ENCODE measurements at places on chromosomes 4 and X.
A peak's percentile ranks its signal among the peaks of the same experiment; 100 is the strongest.

DNA sequence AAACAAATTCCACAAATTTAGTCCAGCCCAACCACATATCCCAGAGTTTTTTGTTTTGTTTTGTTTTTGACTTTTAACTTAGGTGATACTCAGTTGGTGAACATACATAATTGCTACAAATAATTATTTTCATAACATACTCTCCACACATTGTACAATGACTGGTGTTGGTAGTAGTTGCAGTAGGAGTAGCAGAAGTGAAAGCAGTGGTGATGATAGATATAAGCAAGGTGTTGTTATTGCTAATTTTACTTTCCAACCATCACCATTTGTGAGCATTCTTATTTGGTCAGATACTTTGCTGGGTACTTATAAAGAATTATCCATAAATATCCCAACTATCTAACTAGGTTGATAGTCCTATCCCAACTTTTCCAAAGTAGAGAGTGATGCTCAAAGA lies 47.3 kb downstream of the ARHGAP24 start:
- DNase-seq: no peak

- DNase-seq: peak; percentile 12
Measured at GRCh38 chr4:7348946-7349900, 85.5 kb downstream of the PSAPL1 start.

GRCh38 chr4:126081336-126081735 lies 766.6 kb downstream of the FAT4 start:
- no peak for DNase-seq

- DNase-seq: no peak
Measured at GRCh38 chr4:53116954-53117353, 248.9 kb downstream of the SCFD2 start.

DNA sequence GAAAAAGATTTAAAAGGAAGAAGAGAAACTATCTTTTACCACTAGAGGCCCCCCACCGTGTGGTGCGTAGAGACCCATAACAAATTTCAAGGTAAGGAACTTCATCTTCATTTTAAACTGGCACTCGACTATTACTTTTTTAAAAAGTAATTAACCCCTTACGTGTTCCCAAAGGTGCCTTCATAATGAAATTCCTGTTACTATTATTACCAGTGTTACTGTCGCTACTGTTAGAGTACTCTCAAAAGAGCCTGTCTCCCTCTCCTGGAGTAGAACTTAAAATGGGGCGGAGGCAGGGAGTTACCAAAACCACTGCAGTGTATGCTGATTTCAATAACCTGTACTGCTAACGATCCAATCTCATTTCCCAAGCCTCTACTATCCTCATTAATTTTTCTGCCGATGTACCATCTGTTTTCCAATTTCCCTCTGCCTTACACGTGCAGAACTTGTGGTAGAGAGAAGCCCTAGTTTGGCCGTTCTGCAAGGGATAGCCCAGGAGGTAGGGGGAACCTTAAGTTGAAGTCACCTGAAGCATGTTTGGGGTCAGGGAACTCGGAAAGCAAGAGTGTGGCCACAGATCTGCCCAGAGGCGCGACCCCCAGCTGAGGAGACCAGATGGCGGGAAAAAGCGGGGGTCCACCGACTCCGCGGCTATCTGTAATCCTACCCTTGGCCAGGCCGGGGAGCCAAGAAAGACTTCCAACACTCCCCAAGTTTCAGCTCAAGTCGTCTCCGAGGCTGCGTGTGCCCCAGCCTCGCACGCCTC lies 720 bp upstream of the STK26 start:
- no peak for DNase-seq

DNA sequence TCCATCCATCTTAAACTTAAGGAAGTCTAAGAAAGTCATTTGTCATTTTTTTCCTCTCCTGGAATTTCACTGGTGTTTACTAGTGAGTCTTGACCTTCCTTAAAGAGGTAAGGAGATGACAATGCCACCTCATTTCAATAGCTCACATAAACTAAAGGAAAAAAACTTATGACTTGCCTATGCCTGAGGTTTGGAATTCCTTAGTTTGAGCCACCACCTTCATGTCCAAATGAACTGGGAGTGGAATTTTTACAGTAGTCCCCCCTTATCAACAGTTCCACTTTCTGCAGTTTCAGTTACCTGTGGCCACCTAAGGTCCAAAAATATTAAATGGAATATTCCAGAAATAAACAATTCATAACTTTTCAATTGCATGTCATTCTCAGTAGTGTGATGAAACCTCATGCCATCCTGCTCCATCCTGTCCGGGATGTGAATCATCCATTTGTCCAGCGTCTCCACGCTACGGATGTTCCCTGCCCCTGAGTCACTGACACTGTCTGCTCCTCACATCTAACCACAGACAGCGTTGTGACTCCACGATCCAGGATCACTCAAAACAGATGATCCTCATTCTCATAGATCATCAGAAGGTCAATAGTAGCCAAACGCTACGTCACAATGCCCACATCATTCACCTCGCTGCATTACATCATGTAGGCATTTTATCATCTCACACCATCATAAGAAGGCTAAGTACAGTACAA lies 177.4 kb downstream of the SH3KBP1 start:
- DNase-seq: peak; percentile 87

GRCh38 chrX:20500171-20500865 lies 233.6 kb upstream of the RPS6KA3 start:
- DNase-seq: no peak

DNA sequence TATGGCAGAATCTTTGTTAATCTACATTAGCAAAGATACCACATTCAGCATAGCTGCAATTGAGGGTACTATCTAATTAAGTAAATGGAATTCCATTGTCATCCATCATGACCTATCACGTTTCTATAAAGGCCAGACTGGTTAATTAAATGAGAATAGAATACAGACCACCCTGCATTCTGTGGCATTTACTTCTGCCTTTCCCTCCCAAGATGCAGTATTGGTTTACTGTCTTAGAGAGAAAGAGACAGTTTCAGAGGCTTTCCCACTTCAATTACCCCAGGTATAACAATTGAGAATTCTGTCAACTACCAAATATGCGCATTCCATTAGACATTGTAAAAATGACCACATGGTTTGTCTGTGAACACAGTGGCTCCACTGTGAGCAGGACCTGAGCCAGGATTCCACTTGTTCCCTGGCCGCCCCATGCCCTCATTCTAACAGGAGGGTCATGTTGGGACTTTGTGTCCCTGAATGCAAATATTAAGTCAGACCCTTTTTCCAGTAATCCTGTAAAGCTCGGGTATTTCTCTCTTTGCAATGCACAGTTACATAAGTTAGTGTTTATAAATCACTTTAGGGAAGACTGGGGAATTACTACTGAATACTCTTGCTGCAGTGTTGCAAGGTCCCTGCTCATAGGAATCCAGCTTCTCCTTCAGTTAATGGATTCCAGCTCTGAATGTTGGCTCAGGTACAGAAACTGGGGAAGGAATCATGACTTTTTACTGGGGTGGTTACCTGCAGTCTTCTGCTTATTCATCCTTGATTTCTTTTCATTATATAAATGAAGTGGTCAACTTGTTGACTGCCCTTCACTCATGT lies 261.0 kb downstream of the PDGFC start:
- no peak for DNase-seq

- no peak for DNase-seq
Measured at GRCh38 chr4:78460368-78460767, 91.2 kb upstream of the ANXA3 start.

DNA sequence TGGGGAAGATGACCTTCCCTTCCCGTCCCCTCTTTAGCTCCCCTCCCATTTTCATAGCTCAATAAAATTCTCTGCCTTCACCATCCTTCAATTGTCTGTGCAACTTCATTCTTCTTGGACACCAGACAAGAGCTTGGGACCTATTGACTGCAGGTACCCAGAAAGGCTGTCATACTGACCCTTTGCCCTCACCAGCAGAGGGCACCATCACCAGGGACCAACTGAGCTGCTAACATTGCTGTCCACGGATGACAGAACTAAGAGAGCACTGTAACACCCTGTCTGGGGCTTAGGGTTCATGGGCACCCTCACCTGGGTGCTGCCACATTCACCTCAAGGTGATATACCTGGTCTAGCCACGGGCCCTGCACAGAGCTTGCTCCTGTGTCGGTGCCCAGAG lies 141.3 kb upstream of the VCX3B start:
- no peak for DNase-seq

DNA sequence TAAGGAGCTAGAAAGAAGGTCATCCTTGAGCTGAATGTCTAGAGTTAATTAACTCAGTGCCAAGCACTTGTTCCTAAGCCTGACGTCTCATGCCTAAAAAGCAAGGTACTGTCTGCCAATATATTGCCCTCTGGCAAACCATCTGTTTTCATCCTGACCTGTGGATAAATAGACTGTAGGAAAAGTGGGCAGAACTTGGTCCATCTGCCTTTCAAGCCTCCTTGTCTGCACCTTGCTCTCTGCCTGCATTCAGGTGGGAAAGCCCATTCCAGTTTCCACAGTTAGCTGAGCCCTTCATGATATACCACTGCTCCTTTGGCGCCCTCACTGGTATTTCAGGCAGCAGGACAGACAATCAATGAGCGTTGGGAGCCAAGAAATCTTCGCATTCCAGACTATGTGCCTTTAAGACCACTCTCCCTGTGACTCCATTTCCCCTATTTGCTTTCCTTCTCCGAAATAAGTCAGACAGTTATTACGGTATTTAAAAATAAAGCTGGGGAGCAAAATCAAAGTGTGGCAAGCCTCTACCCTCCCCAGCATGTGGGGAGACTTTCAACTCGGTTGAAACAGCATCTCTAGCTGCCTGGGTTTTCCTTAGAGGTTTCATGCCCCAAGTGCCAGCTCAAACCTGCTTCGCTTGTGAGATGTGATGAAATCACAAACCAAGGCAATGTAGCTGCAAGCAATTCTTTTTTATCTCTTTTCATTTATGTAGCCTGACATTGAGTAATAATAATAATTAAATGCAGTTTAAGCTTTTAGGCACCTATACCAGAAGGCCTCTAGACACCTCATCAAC lies 2.5 kb upstream of the CCDC149 start:
- no peak for DNase-seq

DNA sequence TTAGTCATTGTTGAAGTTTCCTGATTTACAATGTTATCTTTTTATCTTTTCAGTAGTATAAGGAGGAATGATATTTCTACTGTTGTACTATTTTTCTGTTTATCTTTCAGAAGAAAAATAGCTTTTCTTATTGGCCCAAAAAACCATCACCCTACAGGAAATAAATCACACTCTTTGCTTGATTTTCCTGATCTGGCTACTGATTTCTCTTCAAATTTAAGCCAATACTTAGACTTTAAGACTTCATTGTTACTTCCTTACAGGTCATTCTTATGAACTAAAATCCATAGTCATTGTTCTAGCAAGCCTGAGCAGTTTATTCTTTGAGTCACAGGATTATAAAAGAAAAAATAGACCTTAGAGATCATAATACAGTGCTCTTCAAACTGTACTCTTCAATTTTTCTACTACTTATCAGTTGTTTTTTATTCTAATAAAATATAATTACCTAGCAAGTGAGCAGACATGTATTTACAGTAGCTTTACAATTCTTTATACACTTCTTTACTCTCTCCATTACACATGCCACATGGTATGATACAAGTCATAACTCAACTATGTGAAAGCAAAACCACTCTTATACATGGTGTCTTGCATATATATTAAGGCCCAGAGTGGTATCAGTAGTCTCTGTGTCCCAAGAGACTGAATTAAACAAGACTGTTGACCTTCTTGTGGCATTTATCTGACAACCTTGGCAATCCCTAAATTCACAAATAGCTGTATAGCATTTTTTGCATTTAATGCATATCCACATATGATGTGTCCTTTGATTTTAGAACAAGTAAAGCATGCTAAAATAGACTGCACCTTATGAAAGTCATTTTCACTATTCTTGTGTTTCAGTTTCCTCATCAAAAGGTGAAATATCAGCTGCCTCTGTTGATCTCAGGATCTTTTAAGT lies 47.9 kb downstream of the TET2 start:
- peak; percentile 54 for DNase-seq

GRCh38 chrX:105150557-105150956 lies 69.9 kb downstream of the TEX13A start:
- DNase-seq: no peak

GRCh38 chr4:26941951-26942350 lies 81.3 kb downstream of the STIM2 start:
- no peak for DNase-seq

- DNase-seq: no peak
Measured at GRCh38 chrX:13570261-13570605, 832 bp downstream of the EGFL6 start.

DNA sequence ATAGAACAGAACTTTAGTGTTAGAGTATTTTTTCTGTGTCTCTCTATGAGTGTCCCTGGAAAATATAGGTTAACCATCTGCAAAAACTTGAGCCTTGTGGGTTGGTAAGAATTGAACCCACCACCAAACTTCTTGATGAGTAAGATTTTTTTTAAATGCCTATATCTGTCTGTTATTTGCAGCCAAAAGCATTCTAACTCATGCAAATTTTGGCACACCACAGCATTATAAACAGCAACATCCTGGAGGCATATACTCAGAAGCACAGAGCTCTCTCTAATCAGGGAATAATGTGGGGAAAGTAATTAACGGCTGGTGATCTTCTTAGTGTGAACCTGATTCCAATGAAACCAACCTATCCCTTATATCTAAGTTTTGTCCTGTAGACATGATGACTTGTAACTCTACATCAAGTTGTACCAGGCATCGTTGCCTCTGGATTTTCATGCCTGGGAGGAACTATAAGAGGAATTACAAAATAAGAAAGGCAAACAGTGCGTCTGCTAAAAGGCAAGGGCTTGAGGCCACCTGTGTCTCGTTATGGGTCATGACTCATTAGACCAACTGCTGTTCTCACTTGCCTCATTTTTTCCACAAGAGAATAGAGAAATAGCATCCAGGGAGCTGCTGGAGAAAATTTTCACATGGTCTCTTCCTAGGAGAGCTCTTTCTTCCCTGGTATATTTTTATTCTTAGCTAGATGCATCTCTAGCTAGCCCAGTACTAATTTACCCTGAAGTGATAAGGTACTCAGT lies 202.4 kb downstream of the CHIC2 start:
- DNase-seq: no peak
